ENCODE measurements at places on chromosomes 6 and 20.

DNA sequence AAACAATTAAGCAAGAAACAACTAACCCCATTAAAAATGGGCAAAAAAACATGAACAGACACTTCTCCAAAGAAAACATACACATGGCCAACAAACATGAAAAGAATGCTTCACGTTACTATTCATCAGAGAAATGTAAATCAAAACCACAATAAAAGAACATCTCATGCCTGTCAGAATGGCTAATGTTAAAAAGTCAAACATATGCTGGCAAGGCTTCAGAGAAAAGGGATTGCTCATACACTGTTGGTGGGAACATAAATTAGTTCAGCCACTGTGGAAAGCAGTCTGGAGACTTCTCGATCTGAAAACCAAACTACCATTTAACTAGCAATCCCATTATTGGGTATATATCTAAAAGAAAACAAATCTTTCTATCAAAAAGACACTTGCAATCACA lies 217.5 kb downstream of the TINAG start:
- DNase-seq: no peak

DNA sequence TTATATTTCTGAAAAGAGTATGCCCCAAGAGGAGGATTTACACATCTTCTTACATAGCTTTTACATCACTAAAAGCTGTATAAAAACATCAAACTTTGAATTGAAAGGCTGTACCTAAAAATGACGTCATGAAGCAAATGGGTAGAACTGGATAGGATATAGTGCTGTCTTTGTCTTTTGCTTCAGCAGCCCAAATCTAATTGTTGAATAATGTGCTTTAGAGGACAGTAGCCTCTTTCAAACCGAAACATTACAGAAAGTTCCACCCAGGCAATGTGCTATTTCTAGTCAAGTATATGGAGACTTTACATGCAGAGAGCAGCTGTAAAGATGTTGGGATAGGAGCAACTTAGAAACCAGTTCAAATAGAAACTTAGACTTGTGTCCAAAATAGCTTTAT lies 51.9 kb downstream of the ADGRG6 start:
- DNase-seq: no peak

DNA sequence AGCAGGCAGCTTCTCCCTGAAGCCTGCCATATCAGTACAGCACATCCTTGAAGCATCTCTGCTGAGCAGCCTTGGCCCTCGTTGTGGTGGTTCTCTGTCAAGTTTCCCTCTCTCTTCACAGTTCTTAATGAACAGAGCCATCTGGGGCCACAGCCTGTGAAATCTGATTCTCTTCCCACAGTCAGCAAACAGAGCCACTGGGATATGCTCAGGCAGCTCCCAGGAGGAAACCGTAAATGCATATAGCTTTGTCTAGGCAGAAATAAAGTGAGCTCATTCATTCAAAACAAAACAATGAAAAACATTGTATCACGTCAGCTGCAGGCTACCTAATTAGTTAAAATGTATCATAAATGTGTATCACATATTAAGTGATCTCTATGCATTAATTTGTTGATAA lies 80.3 kb downstream of the TBC1D7 start:
- no peak for DNase-seq

DNA sequence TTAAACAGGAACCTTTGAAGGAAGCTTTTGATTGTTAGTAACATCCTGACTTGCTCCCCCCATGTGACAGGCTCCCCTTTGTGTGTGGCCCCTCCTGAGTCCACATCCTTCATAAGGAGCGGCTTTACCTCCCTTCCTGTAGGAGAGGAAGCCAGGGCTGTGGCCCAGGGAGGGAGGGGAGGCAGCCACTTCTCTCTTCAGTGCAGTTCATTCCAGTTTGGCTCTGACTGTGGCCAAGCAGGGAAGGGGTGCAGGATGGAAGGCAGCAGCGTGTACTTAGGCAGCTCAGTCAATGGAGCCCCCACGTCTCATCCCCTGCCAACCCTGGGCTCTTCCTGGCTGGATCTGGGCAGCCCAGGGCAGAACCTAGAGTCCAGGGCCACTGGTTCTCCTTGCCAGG lies 295.2 kb downstream of the QKI start:
- DNase-seq: no peak

- DNase-seq: no peak
These were observed 48.4 kb upstream of the TOP1 start for GRCh38 chr20:40980106-40980827.

DNA sequence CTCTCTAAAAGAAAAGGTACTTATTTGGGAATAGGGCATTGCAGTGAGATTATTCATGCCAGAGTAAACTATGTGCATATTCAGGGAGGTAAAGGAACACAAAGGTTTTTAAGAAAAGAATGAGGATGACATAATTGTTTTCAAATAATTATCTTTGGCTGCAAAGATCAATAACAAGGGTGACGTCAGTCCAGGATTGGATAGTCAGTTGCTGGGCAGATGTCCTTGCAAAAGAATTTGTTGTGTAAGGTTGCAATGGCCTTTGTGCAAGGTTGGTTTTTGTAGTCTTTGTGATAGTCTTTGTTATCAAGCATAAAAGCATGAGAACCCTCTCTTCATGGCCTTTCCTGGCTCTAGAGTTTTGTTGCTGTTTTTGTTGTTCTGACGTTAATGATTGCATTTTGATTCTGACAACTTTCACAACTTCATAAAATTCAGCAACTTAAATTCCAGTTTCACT lies 17.7 kb downstream of the LOC128125822 start:
- no peak for DNase-seq

DNA sequence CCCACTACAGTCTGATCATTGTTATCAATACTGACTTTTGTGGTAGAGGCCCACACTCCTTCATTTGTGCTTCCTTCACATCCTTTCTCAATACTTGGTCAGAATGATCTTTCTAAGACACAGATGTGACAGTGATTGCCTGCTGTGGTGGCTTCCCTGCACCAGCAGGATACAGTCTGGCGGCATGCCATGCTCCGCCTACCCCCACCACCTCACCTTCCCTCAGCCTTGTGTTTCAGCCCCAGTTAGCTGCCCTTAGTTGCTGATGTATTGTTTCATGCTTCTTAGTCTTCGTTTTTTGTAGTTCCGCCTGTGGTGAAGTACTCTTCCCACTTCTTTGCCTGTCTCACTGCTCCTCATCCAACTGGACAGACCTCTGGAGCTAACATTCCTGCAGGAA lies 10.9 kb downstream of the LRRC1 start:
- DNase-seq: no peak

GRCh38 chr6:80523010-80523409 lies 416.5 kb downstream of the BCKDHB start:
- no peak for DNase-seq

GRCh38 chr20:23349338-23350195 lies 1.0 kb upstream of the NXT1 start:
- peak; percentile 57 for DNase-seq

- DNase-seq: no peak
These were observed 44.5 kb upstream of the IL20RA start for GRCh38 chr6:137089305-137089704.

- no peak for DNase-seq
These were observed 118.6 kb downstream of the EDN1 start for GRCh38 chr6:12408752-12409151.

GRCh38 chr6:71444222-71444621 lies 155.6 kb downstream of the OGFRL1 start:
- no peak for DNase-seq

DNA sequence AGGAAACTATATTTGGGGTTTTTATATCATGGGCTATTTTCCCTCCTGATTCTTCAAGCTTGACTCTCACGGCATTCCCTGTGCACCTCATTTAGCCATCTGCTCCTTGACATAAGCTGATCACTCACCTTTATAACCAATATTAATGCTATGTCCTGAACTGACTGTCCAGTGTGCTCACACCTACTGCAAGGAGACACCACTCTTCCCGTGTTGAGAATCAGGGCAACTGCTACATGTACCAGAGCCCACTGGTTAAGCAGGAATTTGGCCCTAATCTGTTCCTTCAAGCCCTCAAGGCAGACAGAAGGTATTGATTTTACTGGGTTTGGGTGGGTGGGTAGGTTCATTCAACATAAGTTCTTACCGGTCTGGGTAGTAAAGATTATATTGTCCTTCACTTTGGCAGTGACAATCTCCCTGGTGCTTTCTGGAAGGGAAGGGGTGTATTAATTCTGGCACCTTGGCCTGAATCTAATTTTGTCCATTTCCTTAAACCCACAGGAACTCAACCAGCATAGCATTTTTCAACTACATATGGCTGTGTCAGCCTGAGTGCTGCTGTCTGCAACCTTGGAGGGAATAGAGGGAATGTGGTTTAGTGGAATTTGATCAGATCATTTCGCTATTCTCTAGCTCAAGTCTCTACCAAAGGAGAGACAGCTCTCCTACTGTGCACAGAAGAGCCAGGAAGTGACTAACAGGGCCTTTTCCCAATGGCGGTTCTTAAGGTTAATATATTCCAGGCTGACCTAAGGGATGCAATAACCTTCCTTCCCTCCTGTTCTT lies 293.2 kb downstream of the BTBD9 start:
- no peak for DNase-seq

GRCh38 chr6:132380358-132381029 lies 20.8 kb downstream of the MOXD1 start:
- no peak for DNase-seq

GRCh38 chr6:154848580-154848979 lies 115.4 kb downstream of the SCAF8 start:
- DNase-seq: no peak

DNA sequence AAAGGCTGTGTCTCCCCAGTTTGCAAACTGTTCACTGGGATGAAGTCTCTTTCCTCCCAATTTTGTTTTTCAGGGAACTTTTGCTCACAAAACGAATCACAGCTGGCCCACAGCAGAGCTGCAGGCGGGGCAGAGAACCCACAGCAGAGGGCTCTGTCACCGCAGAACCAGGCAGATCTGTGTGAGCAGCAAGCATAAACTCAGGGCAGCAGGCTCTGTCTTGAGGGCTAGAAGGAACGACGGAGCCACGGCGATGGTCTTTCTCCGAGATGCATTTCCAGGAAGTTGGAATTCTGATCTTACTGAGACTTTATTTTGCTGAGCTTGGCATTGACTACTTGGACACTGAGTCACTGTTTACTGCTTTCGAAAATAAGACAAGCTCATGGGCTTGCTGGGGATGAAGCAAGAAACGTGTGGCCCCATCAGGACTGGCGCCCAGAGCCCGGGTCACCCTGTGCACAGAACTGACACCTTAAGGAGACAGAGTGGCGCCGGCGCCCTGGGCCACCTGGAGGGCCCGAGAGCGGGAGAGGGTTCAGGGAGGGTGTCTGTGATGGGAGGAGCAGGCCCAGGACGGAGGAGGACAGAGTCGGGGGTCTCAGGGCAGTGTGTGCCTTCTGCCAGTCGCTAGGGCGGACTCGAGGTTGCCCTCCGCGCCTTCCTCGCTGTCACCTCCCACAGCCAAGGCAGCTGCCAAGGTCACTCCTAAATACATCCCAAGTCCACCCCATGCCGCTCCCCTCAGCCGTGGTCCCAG lies 106.3 kb upstream of the NXT1 start:
- DNase-seq: no peak

DNA sequence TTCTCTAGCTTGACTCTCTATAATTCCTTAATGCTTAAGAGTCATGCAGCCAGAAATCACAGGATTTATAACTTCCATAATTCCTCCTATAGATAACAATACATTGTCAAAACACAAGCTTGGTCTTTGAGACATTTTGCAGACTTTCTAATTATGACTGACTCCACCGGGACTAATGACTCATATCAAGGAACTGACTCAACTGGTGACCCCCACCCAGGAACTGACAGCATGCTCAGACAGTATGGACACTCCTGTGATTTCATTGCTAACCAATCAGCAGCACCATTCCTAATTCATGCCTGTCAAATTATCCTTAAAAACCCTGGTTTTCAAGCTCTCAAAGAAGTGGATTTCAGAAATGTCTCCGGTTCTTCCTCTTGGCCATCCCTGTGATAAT lies 670.5 kb upstream of the IMPG1 start:
- DNase-seq: no peak

GRCh38 chr6:166752097-166752496 lies 125.0 kb upstream of the RPS6KA2 start:
- DNase-seq: no peak

DNA sequence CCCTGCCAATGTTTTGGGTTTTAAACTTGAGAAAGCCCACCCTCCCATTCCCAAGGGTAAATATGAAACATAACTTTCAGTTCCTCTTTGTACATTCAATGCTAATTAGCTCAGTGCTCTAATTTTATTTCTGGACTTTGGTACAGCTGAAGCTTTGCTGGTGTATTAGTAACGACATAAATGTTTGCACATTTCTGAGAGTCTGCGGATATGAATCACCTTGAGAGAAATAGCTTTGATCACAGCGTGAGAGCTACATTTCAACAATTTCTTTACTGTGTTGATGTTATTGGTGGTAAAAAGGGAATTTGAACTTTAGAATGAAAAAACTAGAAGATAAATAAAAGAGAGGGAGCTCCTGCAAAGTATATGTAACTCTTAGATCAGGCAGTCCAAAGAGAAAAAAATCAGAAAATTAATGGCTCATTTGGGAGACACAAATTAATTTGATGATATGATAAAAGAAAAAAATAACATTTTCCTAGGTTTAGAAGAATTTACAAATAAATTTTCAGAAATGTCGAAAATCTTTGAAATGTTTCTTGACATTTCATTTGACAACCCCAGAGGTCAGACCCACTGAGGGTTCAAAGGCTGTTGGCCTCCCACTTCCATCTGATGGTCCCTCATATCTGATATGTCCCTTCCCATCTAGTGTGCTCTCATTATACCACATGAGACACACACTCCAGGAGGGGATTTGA lies 38.5 kb upstream of the CAP2 start:
- DNase-seq: no peak

DNA sequence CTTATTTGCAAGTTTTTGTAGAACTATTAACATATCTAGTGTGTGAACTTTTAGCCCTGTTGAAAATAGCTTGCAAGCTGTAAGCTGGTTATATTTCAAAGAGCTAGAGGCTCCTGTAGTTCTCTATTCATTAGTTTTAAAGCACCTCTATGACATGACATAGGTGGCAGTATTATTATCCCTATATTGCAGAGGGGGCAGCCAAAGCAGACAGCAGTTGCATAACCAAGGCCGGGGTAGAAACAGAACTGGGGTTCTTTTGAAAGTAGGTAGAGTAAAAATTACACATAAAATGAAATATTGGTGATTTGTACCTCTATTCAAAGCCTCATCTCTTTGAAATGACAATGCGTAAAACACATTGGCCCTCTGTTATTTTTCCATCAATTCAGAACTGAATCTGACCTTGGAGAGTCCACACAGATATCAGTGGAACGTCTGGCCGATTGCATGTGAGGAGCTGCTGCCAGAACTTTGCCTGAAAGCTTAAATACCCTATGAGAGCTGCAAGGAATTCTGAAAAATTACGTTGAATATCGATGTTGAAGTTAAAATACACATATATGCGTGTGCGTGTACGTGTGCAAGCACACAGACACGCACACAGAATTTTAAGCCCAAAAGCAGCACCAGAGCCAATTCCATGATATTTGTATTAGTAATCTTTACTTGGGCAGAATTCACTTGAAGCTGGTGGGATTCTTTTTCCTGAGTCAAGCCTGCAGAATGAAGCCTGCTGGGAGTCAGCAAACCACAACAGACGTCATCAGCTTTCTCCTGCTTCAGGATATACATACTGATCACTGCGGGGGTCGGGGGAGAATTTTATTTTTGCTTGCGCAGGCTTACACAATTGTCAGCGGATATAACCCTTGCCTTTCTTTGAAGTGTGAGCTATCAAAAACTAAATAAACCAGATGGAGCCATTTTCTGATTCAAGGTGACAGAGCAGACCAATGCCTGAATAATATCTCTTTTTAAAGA lies 163.2 kb downstream of the PDE7B start:
- no peak for DNase-seq

- no peak for DNase-seq
These were observed 79.6 kb upstream of the EPB41L1 start for GRCh38 chr20:36074983-36075382.

Measured in stimulated activated CD4-positive, alpha-beta T cell treated with anti-CD3 and anti-CD28 coated beads, Interleukin-2, amount 100 ng/mL, for 48 hours (primary cell).